Stimulated activated CD4-positive, alpha-beta T cell treated with anti-CD3 and anti-CD28 coated beads, Interleukin-4, amount 100 ng/mL, for 48 hours (primary cell): ENCODE measurements at places on chromosomes 16 and 17.

GRCh38 chr17:14637260-14637659, 336.4 kb downstream of the HS3ST3B1 start:
- no peak for DNase-seq

GRCh38 chr17:79023886-79024771, at the start of gene C1QTNF1:
Gene C1QTNF1, plus strand, starts transcription at chr17:79024169. Its CDS starts 19,800 bp downstream, at chr17:79043969.
- DNase-seq: peak; percentile 26

DNA sequence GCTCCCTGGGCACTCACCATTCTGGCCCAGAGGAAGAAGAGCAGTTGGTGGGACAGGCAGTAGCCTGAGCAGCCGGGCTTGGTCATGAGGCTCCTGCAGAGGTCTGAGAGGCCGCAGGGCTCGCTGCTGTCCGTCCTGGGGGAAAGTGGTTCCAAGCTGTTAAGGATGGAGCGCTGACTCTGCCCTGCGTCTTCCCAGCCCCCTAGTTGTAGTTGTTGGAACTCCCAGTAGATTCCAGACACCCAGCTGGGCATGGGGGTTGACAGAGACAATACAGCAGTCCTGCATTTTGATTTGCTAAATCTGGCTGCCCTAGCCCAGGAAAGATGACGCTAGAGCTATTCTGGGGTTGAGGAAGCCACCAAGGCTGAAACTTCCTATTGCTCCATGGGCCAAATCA, 7.3 kb downstream of the C16orf89 start:
- DNase-seq: no peak

DNA sequence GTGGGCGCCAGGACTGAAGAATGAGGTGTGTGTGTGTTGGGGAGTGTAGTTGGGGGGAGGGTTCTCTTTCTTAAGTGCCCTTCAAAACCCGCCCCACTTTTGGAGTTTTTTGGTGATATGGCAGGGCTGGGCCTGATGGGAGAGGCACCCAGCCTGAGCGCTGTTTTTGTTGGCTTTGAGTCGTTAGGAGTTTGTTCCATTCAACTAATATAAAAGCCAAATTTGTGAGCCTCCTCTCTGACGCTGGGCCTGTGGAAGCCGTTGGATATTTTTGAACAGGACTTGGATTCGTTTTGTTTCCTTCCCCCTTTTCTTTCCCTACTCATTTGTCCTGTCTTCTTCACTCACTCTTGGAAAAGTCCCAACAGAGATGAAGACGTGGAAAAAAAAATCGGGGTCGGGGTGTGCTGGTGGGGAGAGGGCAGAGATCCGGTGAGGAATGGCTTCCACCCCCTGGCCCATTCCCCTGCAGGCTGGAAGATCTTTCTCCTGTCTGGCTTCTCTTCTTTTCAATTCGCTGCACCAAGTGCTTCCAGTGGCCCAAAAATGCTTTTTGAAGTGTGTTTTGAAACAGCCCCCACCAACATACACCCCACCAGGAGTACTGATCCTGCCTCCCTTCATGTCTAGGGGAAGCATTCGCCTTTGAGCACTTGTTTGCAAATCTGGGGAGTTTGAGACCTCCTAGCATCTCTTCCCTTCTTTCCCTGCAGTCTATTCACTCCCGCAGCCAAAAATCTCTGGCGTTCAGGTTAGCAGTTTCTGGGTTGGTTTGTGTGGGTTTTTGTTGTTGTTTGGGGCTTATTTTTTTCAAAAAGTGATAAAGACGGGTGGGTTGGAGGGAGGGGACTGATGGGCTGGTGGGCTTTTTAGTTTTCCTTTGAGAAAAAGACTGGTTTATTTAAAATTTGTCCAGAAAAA, 2.6 kb downstream of the FZD2 start:
- DNase-seq: no peak

DNA sequence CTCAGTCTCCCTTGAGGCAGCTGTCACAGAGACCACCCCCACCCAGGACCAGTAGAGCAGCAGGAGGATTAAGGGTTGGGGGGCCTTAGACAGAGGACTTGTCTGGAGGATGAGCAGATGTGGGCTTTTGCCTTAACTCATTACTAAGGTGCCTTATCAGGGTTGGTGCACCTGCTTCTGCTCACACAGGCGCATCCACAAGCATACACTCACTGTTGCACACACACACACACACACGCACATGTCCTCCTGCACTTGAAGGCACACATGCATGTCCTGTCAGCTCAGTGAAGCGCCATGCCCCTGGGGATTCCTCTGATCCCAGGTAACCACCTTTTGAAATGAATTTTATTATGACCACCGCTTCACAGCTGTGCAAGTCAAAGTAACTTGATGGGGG, 1.2 kb downstream of the GFAP start:
- no peak for DNase-seq

GRCh38 chr16:15952265-15952711, 2.9 kb downstream of the ABCC1 start:
- DNase-seq: no peak

GRCh38 chr16:52741351-52741750, 194.4 kb upstream of the TOX3 start:
- DNase-seq: no peak

DNA sequence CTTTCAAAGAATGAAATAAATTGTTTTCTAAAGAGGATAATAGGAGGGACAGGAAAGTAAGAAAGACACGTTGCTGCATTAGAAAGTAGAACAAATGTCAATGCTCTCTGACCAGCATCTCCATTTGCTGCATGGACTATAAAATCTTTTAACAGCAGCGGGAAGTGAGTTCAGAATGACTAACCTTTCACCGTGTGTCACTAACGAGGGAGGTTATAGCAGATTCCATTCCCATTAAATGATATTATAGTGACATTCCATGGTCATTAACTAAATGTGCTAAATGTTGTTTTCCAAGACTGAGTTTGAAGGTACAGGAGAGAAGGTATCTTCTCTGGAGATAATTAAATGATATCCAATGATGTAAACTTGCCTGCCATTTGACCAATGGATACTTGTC, 127.1 kb upstream of the HS3ST3A1 start:
- no peak for DNase-seq

DNA sequence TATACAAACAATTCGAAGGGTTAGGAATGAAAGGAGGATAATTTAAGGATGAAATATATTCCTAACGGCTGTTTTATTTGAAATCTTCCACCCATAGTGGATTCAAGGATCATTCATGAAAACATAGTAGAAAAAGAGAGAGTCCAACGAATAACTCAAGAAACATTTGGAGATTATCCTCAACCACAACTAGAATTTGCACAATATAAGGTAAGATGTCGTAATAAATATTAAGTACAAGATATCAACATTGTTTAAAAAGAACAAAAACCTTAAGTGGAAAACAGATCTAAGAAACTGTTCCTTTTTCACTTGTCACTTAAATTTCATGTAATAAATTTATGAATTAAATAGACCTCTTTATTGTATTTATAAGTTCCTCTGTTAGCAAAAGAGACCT, 9.2 kb upstream of the ATMIN start:
- DNase-seq: no peak

- no peak for DNase-seq
Measured at GRCh38 chr17:45234641-45235415, 13.1 kb downstream of the FMNL1 start.

DNA sequence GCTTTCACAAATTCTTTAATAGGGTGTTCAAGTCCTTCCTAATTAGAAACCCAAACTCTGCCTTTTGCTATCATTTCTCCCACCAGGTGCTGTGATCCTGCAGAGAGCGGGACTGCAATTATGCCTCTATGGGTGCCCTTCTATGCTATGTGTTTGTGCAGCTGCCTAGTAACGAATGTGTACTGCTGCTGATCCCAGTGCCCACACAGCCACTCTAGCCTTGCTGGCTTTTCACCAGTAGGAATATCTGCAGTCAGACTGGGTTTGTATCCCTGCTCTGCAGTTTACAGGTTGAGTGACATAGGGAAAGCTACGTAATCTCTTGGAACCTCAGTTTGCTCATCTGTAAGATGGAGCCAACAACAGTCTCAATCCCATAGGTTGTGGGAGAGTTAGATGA, 179.6 kb upstream of the IRX3 start:
- no peak for DNase-seq

- peak; percentile 51 for DNase-seq
Measured at GRCh38 chr16:29007730-29008593, 23.1 kb downstream of the LAT start.

- DNase-seq: no peak
Measured at GRCh38 chr16:9522614-9523013, 431.2 kb downstream of the HAPSTR1 start.

- DNase-seq: no peak
Measured at GRCh38 chr17:28468781-28469180, 4.7 kb upstream of the SLC13A2 start.

DNA sequence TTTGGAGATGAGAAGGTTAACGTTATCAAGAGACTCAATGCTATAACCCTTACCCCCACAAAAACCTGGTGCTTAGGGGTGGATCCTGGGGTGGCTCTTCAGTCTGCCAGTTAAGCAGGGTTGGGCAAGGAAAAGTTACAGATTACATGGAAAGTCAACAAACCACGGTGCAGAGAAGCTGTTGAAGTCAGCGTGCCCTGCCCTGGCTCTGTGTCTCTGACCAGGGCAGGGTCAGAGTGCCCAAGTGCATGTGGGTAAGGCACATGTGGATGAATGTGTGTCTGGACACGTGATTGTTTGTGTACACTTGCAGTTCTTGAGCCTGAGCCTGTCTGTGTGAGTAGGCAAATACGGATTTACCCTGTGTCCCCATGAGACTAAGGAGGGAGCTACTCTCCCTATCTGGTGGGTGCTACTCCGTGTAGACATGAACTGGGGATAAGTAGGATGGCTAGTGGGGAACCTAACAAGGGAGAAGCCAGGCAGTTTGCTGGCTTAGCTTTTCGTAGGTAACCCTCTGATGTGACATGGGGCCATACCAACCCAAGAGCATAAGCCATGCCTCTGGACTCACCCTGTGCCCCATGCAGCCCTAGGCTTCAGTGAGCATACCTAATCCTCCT, 5.5 kb downstream of the IGFBP4 start:
- no peak for DNase-seq

DNA sequence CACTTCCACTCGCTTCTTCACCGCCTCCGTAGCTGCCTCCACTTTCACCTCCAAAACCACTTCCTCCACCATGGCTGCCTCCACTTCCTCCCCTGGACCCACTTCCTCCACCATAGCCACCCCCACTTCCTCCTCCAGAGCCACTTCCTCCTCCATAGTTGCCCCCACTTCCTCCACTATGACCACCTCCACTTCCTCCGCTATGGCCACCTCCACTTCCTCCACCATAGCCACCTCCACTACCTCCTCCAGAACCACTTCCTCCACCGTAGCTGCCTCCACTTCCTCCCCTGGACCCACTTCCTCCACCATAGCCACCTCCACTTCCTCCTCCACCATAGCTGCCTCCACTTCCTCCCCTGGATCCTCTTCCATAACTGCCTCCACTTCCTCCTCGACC, 4.5 kb downstream of the KRT9 start:
- DNase-seq: no peak

- DNase-seq: no peak
Measured at GRCh38 chr16:30892670-30893416, 1.0 kb downstream of the BCL7C start.

GRCh38 chr16:81645266-81645694, 133.8 kb upstream of the PLCG2 start:
- DNase-seq: no peak

DNA sequence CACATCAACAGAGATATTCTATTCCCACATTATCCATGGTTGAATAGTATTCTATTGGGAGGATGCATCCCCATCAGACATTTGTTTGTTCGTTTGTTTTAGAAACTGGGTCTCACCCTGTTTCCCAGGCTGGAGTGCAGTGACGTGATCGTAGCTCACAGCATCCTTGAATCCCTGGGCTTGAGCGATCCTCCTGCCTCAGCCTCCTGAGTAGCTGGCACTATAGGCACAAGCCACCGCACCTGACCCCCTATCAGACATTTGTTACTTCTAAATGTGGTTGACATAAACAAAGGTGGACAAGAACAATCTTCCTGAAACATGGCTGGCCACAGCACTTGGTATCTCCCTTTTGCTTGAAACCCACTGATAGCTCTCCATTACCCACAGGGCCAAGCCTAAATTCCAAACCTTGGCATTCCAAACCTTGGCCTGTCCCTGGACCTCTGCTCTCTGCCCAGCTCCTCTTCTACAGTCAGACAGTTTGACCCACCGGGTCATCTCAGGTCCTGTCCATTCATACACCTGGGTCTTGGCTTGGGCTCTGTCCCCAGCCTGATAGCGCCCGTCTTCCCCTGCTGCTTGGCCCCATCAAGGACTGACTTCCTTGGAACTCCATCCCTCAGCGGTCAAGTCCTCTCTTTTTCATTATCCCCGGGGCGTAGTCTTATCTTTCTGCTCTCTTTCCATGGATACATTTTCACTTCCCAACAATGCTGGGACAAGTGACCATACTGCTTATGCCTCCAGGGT, 1.5 kb upstream of the PRR29 start:
- DNase-seq: no peak

- no peak for DNase-seq
Measured at GRCh38 chr16:84247844-84248243, 8.0 kb upstream of the KCNG4 start.

- no peak for DNase-seq
Measured at GRCh38 chr16:85392756-85393673, 220.1 kb upstream of the GSE1 start.

DNA sequence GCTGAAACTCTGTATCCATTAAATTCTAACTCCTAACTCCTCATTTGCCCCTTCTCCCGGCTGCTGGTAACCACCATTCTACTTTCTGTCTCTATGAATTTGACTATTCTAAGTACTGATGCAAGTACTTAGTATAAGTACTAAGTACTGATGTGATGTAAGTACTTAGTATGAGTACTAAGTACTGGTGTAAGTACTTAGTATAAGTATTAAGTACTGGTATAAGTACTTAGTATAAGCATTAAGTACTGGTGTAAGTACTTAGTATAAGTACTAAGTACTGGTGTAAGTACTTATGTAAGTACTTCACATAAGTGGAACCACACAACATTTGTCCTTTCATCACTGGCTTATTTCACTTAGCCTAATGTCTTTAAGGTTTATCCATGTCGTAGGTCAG, 32.3 kb upstream of the PRKCA start:
- no peak for DNase-seq
